ENCODE measurements at places on chromosomes 3 and 15.

GRCh38 chr15:79091204-79091867, 756 bp upstream of the RASGRF1 start:
- no peak for DNase-seq

DNA sequence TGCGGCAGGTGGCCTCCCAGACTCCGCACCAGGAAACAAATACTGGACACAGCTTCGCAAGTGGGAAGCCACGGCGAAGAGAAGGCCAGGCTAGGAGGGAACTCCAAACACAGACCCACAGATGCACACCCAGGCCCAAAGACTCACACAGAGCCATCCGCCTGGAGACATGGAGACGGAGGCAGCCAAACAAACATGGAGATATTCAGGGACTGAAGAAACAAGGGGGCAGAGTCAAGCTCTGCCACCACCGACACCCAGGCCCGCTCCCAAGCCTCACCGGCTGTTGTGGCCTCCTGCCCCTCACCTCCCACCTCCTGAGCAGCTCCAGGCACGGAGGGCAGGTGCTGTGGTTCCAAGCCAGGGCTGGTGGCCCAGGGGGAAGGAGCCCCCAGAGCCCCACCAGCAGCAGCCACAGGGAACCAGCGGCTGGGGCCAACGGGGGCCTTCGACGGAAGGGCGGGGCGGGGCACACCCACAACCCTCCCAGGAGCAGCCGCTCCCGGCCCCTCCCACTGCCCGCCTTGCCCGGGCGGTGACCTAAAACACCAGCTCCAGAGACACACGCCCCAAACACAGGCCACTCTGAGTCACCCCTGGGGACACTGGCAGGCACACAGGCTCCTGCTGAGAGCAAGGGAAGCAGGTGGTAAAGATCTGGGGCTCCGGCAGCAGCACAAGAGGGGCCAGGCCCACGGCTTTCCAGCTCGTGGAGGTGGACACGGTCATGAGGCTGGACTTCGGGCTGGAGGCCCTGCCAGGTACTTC, 31.9 kb downstream of the TNK2 start:
- peak; percentile 44 for DNase-seq

- no peak for DNase-seq
These were observed 63.7 kb upstream of the MRPS22 start for GRCh38 chr3:139280027-139280671.

DNA sequence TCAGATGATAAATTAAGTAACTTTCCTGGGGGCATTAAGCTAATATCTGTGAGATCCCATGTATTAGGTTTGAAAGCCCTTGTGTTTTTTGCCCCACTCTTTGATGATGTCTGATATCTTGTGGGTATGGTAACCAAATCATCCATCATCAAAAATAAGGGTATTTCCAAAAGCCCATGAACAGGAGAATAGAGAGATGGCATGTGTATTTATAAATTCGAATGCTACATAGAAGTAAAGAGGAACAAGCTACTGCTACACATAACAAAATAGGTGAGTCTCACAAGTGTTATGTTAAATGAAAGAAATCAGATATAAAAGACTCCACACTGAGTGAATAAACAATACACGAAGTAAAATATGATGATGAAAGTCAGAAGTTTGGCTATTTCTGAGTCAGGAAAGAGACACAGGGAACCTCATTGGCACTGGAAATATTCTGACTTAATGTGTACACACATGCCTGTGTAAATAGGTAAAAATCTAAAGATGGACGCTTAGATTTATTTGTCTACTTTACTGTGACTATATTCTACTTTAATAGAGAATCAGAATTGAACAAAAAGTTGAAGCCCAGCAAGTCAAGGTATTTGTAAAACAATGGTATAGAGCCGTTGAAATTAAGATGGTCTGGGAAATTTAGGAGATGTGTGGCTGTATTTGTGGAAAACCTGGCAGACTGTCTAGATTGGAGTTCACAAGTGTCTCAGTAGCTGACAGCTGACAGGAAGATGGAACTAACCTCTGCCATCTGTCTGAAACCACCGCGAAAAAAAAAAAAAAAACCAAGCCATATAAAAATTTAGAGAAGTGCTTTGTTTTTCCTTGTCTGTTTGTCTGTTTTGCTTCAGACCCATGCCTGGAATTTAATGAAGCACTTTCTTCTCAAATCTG, 111.0 kb upstream of the TGFBR2 start:
- no peak for DNase-seq

DNA sequence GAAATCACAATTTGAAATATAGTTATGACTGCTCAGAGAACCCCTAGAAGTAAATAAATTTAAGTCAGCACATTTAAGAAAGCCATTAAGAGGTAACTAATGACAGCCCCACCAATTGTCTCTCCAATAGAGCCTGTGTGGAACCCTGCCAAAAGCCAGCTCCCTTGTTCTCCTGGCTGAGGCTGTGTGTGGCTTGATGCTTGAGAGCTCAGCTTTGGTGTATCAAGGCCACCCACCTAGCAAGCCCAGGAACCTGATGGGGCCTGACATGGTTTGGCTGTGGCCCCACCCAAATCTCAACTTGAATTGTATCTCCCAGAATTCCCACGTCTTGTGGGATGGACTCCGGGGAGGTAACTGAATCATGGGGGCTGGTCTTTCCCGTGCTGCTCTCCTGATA, 106.9 kb downstream of the LRRN1 start:
- DNase-seq = no peak

DNA sequence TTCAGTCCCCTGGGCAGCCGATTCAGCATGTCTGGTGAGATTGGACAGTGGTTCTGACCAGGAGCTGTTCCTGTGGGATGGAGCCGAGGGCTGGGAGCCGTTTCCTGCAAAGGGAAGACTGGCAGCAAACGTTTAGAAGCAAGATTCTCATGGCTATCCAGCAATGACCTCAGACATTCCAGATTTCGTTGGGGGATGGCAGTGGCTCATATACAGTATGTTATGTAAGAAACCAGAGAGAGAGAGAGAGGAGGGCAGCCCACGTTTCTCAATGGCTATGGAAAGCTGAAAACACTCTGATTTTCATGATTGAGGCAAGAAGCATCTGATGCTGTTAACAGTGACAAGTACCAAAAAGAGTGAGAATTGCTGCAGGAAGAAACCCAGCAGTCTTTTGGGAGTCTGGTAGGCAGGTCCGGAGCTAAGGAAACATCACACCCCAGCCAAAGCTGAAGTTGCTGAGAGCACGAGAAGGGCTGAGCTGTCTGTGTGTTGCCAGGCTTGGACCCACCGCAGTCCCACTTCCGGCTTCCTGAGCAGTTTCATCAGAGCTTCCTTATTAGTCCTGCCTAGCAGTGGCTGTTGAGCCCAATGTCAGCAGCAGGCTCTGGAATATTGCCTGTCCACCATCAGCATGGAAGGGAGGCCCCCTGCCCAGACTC, 25.6 kb upstream of the VPS8 start:
- DNase-seq = peak; percentile 39

- DNase-seq = no peak
These were observed 427.5 kb upstream of the ALCAM start for GRCh38 chr3:104939196-104939595.

GRCh38 chr3:48084170-48084569, 68.0 kb upstream of the MAP4 start:
- no peak for DNase-seq

DNA sequence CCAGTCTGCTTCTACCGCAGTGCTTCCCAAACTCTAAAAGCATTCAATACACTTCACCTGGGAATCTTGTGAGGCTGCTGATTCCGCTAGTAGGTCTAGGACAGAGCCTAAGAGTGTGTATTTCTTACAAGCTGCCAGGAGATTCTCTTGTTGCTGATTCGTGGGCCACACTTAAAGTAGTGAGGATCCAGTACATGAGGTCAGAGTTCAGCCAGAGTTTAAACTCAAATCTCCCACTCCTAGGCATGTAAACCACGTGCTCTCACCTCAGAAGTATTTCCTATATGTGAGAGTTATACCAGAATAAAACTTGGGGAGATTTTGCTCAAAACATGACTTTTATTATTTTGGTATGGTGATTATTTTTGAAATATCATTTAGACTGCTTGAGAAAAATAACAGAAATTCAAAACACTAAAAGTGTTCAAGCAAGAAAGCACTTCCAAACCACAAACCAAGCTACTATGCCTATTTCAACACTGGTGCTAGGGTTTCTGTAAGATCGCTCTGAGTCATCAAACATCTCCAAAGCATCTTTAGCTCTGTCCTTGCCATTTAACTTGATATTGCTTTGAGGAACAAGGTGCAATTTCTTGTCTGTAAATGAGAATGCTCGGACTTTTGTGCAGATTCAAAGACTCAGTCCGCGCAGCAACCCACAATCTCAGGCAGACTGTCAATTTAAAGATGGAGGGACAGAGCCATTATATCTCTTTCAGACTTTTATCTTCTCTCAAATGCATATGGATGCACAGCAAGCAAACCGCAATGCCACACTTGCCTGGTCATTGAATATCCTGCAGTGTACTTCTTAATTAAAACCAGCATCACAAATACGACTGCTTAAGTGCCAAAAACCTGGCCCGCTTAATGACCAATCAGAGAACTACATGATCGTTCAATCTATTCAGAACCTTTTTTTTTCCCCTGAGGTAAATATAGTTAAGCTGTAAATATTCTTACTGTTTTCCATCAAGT, 59.8 kb downstream of the AGTR1 start:
- DNase-seq = no peak

DNA sequence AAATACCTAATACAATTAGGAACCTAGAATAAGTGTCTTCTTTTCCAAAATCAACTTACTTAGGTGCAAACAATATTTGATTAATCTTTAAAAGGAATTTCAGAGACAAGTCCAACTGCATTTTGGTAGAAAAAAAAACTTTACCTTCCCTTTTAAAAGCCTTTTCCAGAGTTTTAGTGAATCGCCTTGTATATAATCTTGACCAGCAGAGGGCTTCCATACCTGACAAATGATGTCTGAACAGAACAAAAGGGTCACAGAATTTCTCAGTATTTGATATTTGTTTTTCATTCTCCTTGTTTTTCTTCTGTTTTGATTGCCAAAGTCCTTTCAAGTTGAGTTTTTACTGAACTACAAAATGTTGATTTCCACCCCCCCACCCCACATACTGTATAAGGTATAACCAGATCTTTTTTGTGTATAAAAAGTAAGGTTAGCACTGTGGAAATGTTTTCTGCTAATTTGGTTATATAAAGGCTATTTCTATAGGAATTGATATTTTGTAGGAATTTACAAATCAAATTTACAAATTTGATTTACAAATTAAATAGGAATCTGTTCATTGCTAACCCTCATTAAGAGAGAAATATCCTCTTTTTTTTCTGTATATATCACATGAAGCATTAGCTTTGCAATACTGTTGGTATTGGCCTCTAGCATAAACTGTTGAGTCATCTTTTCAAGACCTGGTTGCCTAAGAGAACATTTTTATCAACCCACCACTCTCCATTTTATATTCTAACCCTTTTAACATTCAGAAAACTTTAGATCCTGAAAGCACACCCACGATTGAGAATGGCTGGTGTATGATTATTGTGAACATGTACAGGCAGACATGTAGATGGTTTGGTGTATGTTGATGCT, 464.1 kb upstream of the RARB start:
- no peak for DNase-seq

DNA sequence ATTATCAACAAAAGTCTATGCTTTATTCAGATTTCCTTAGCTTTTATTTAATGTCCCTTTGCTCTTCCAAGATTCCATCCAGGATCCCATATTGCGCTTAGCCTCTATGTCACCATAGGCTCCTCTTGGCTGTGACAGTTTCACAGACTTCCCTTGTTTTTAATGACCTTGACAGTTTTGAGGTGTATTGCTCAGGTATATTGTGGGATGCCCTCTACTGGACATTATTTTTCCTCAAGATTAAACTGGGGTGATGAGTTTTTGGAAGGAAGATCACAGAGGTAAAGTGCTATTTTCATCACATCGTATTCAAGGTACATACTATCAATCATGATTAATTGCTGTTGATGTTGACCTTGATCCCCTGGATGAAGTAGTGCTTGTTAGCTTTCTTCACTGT, 99.1 kb upstream of the SMAD3 start:
- DNase-seq = no peak

DNA sequence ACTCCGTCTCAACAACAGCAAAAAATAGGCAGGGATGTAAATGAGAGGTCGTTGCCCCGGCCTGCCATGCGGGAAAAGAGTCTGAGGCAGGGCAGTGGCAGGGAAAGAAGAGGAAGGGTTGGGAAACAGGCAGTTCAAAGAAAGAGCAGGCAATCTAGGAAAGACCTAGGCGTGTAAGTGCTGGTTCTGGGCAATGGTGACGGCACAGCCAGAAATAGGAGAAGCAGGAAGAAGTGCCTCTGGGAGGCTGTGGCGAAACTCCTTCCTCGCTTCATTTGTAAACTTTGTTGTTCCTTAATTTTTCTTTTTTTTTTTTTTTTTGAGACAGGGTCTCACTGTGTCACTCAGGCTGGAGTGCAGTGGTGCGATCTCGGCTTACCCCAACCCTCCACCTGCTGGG, 4.3 kb downstream of the SLC51A start:
- no peak for DNase-seq

GRCh38 chr3:98114264-98114663, 16.3 kb upstream of the OR5H1 start:
- no peak for DNase-seq

DNA sequence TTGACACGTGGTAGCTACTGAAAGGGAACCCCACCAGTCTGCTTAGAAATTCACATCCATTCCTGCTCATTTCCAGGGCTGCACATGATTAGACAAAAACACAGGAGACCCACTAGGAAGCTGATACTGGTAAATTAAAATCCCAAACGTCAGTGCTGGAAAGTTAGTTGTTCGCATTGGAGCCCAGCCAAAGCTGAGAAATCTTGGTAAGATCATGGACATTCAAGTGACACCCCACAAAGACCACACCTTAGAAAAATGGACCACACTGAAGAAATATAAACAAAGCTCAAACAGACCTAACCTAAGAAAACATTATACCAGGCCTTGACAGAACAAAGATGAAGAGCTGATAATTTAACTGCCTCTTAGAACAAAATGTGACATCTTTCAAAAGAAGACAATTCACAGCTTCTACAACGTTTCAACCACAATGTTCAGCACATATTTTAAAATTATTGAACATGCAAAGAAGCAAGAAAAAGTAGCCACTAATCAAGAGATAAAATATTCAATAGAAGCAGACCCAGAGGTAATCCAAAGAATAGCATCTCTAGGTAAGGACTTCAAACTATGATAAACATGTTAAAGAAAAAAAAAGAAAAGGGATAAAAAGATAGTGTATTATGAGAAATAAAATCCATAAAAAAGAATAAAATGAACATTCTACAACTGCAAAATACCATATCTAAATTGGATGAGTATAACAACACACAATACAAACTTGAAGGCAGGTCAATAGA, 20.4 kb downstream of the RAD18 start:
- no peak for DNase-seq

Data from CD4-positive, alpha-beta T cell treated with Interleukin-17A for 4 hours (primary cell).